NK-92 treated with Interleukin-12 subunit alpha and Interleukin-12 subunit beta, amount 100 ng/mL, for 24 hours (cell line): ENCODE measurements at places on chromosomes 7 and 10.

DNA sequence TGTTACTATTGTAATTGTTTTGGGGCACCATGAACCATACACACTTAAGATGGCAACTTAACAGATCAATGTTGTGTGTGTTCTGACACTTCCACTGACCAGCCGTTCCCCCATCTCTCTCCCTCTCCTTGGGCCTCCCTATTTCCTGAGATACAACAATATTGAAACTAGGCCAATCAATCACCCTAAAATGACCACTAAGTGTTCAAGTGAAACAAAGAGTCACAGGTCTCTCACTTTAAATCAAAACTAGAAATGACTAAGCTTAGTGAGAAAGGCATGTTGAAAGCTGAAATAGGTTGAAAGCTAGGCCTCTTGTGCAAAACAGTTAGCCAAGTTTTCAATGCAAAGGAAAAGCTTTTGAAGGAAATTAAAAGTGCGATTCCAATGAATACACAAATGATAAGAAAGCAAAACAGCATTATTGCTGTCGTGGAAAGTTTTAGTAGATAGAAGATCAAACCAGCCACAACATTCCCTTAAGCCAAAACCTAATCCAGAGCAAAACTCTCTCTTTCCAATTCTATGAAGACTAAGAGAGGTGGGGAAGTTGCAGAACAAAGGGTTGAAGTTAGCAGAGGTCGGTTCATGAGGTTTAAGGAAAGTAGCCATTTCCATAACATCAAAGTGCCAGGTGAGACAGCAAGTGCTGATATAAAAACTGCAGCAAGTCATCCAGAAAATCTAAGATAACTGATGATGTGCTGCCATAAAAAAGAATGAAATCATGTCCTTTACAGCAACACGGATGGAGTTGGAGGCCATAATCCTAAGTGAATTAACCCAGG lies 90.6 kb downstream of the MTPN start:
- no peak for DNase-seq

DNA sequence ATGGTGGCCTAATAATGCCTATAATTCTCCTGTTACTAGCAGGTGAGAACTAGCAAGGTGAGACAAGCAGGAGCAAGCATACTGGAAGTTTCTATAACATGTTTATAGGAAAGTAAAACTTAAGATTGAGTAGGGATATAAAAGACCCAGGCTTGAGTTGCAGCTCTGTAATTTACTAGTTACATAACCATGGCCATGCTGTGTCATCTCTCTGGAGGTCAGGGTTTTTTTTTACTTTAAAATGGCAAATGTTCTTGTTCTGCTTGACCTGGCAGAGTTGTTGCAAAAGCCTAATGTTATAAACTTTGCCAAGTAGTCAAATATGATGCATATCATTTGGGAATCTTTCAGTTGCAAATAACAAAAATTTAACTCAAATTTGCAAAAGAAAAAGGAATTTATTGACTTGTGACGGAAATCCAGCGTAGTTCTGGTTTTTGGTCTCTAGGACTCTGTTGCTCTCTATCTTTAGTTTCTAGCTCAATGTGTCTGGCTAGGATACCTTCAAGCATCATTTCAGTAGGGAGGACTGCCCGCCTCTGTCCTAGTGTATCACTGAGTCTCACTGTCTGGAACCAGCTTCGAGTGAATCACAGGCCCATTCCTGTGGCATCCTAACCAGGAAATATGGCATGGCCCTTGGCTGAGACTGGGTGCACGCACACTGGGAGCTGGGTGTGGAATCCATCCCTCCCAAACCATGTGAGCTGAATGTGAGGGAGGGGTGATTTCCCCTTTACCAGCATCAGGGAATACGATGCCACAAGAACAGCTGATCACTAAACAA lies 67.9 kb downstream of the ADAM22 start:
- DNase-seq = no peak

DNA sequence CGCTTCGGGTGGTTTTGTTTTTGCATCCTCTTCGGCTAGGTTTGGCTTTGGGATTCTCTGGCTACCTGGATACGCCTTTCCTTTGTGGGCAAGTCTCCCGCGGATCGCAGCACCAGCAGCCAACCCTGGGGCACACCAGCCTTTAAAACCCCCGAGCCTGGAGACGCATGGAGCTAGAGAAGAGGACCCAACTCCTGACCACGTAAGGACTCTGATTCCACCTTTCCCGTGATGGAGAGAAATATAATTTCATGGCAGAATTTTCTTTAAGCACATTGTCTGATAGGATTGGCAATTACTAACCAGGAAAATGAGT lies 535.4 kb upstream of the GALNT17 start:
- DNase-seq = no peak

GRCh38 chr7:22856416-22856815 lies 33.8 kb upstream of the TOMM7 start:
- DNase-seq = no peak

DNA sequence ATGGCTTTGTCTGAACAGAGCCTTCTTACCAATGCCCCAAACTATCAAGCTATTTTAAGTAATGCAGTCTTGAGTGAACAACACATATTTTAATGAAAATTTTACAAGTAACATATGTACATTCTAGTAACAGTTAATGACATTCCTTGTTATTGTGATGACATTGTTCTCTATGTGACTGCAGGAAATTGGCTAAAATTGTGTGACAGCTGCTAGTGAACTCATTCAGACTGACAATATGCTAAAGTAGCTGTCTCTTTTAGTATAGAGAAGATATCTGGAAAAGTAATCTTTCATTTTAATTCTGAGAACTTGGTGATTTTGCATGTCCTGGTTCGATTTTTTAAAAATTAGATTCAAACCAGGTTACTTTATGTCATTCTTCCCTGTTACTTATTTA lies 259.8 kb upstream of the MAGI2 start:
- no peak for DNase-seq

- DNase-seq = no peak
These were observed 88.1 kb upstream of the RET start for GRCh38 chr10:42988517-42989395.

GRCh38 chr7:117110480-117111315 lies 157.4 kb downstream of the ST7 start:
- DNase-seq = no peak

DNA sequence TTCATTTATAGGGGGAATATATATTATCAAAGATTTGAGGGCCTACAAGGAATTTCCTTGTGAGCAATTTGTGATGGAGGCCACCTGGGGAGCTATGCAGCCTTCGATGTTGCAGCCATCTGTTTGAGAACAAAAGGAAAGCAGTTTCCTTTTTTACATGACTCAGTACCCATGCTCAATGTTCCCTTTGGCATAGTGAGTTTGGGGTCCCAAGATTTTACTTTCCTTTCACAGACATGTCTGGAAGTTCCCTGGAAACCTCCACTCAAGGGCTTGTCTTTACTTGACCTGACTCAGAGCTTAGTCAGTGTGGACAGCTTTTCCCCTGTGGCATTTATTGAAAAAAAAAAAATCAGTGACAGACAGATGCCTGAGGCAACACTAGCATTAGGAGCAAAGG lies 73.5 kb upstream of the VIPR2 start:
- DNase-seq = no peak

DNA sequence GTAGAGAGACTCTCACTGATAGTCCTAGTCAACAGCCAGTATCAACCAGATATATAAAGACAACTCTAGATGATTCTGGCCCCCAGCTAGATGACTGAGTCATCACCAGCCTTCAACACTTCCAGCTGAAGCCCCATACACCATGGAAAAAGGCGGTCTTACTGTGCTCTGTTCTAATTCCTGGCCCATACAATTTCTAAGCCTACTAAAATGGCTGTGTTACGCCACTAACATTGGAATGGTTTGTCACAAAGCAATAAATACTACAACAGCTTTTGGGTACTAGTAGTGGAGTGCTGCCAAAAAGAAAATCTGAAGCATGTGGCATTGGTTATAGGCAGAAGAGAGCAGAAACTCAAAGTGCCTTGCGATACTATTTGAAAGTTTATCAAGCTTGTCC lies 13.0 kb upstream of the TES start:
- no peak for DNase-seq

GRCh38 chr10:76049581-76050290 lies 618.3 kb downstream of the LRMDA start:
- no peak for DNase-seq

GRCh38 chr10:62047960-62048383 lies 146.5 kb downstream of the ARID5B start:
- DNase-seq = peak; percentile 46

- DNase-seq = no peak
These were observed 103.4 kb downstream of the EGFR start for GRCh38 chr7:55122263-55122662.

- DNase-seq = no peak
These were observed 310.6 kb upstream of the PLXDC2 start for GRCh38 chr10:19505320-19506312.

- no peak for DNase-seq
These were observed 354.9 kb upstream of the SEMA3C start for GRCh38 chr7:81273601-81274397.

DNA sequence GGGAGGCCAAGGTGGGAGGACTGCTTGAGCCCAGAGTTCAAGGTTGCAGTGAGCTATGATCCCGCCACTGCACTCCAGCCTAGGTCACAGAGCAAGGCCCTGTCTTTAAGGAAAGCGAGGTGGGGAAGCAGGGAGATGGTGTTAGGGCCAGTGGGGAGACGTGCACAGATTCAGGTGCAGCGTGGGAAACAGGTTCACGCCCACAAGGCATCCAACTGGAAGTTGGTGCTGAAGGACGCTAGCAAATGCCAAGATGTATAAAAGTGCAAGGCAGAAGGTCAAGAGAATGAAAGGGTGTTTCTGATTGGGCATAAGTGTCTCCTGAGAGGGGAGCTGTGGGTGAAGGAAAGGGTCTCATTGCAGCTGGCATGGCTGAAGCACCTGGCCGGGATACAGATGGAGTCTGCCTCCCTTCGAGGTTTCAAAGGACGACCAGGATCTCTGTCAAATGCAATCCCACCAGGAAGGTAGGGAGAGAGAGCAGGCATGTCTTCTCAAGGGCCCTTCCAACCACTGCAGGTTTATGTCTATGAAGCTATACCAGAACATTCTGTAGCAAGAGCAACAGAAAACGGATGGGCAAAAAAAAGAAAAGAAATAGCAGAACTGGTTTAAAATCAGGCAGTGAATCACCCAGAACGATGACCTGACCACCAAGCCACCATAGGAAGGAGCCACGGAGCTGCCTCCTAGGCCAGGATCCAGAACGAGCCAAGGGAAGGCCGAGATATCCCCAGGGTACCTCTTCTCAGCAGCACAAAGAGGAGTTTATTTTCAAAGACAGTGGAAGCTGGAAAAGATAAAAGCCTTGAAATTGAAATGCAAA lies 43.2 kb downstream of the GSDME start:
- DNase-seq = no peak

GRCh38 chr7:99409192-99409572 lies 413 bp downstream of the BUD31 start:
- no peak for DNase-seq

- no peak for DNase-seq
These were observed 288.2 kb upstream of the MAGI2 start for GRCh38 chr7:79741684-79742083.

DNA sequence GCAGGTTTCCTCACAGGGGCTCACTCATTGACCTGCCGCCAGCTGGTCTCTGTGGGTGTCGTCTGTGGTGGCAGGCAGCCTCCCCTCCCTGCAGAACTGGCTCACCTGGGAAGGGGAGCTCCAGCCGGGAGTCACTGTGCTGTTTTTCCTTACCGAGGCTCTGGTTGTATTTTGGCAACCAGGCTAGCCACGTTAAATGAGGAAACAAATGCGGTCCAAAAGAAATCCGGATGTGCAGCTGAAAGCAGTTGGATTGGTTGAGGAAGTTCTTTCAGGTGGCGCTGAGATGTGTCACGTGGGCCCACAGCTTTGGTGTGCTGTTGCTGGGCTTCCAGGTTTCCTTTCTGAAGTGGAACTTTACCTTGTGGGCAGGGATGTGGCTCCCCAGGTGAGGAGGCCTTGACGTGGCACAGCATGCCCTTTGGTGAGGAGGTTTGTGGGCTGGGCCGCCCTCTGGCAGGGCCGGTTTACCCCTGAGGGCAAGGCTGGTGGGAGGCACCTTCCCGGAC lies 14.2 kb downstream of the MTURN start:
- DNase-seq = no peak

DNA sequence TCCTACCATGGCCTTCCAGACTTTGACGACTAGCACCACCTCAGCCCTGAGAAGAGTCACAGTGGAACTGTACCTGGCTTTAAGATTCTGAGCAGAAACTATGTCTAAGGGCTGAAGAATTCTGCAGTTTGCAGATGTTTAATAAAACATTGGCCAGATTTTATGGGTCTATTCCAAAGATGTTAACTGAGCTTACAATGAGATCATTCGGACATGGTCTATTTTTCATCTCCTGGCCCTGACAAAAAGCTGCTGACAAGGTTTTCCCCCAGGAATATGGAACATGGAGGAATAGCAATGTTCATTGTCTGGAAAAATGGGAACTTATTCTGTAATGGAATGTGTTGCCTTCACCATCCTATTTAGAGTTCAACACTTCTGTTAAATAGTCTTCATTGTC lies 66.4 kb downstream of the PTF1A start:
- DNase-seq = no peak

DNA sequence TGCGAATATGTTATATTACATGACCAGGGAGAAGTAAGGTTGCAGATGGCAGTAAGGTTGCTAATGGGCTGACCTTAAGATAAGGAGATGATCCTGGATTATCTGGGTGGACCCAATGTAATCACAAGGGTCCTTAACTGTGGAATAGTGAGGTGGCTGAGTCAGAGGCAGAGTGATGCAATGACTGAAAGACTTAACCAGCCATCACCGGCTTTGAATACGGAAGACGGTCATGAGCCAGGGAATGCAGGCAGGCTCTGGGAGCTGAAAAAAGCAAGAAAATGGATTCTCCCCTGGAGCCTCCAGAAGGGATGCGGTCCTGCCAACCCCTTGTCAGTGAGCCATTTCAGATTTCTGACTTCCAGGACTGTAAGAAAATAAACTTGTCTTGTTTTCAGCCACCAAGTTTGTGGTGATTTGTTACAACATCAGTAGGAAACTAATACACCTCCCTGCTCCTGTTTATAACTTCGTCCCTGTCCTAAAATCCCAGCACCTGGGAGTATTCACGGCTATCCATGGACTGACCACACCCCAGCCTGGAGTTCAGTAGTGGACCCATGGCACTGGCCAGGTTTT lies 4.6 kb upstream of the C10orf95 start:
- no peak for DNase-seq

GRCh38 chr10:70490142-70490541 lies 11.6 kb downstream of the PALD1 start:
- DNase-seq = no peak

DNA sequence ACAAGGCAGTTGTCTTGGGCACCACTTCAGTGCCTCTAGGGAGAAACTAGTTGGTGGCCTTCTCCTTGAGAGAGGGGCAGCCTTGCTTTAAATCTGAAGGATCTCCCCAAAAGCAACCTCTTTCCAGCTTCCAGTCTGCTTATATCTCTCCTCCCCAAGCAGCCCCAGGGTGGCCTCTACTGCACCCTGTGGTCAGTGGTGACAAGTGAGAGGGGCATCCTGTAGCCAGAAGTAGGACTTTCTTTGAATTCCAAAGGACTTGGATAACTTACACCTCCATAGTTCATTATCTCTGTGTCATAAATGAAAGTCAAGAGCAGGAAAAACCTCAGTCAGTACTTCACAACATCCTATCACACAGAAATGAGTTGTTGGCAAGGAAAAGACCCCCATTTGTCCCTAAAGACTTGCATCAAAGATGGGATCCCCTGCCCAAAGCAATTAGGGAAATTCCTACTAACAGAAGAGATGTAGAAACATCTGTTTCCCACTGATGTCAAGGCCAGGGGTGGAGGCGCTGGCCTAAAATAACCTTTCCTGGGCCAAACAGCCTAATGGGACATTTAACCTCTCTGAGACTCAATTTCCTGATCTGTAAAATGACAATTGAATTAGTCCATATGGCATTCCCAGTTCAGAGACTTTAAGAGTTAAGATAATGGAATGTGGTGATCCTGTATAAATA lies 44.0 kb upstream of the ANKRD1 start:
- DNase-seq = no peak

- DNase-seq = no peak
These were observed 3.0 kb downstream of the BAMBI start for GRCh38 chr10:28680358-28680752.
